ENCODE measurements at places on chromosomes 6 and 20.

DNA sequence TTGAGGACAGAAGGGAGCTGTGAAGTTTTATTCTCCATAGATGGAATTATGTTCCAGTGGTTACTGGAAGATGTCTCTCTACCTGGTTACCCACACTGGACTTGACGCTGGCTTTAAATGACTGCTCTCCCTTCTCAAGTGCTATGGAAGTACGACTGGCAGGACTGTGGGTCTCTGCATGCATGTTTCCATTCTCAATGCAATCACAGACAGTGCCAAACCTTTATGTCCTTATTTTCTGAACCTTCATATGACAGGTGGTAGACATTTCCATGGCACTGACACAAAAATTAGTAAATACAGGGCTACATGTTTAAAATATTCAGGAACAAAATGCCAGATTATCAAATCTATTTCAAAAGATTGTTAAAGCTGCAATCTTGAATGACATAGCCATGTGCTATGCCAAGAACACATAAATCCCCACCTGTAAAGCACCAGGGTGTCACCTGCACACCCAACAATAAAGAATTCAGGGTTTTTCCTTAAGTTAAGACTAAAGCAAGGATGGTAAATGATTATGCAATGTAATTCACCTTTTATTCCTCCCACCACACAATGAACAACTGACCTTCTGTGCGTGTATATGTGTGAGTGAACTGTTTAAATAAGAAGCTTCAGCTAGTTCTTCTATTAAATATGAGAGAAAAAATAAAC, 153.3 kb upstream of the ENPP5 start:
- no peak for DNase-seq

DNA sequence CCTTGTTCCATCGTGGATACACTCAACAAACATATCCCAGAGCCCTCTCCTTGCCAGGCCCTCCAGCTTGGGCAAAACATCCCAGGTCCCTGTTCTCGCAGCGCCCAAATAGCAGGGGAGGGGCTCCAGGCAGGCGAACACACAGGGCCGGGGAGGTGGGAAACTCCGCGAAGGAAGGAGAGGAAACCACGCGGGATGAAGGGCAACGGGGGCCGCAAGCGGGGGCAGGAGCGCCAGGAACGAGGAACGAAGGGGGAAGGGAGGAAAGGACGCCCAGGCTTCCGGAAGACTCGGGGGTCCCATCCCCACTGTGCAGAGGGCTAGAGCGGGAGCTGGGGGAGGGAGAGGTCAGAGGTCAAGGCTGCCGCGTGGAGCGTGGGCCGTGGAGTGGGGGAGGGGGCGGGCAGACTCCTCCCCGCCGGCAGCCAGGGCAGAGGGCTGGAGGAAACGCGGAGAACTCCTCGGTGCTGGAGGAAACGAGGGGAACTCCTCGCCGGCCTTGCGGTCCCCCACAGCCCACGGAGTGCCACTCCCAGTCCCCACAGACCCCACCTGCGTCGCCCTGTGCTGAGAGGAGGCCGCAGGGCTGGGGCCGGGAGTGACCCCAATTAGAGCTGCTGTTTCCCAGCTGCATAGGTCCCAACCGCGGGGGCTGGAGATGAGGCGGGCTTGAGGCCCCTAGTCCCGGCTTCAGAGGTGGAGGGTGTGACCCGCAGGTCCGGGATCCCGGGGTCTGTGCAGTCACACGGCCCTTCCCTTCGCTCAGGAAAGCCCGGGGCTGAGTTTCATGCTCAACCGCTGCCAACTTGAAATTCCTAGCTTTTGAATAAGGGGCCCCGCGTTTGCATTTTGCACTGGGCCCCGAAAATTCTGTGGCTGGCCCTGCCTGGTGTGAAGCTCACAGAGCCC, 1.2 kb upstream of the RBM38 start:
- DNase-seq: no peak

DNA sequence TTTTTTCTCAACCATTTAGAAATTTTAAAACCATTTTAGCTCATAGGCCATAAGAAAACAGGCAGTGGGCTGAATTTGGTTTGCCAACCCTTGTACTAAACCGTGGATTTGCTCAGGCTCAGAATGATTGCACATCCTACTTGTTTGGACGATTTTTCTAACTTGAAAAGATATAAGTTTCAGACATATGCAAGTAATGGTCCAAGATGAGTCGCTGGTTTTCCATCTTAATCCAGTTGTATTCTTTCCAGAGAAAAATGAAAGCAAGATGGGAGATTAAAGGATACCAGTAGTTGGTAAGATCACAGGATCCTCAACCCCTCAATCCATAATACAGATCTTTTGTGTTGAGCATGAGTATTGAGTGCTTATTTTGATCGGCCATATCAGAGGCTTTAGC, 250.9 kb downstream of the TINAG start:
- peak; percentile 1 for DNase-seq

DNA sequence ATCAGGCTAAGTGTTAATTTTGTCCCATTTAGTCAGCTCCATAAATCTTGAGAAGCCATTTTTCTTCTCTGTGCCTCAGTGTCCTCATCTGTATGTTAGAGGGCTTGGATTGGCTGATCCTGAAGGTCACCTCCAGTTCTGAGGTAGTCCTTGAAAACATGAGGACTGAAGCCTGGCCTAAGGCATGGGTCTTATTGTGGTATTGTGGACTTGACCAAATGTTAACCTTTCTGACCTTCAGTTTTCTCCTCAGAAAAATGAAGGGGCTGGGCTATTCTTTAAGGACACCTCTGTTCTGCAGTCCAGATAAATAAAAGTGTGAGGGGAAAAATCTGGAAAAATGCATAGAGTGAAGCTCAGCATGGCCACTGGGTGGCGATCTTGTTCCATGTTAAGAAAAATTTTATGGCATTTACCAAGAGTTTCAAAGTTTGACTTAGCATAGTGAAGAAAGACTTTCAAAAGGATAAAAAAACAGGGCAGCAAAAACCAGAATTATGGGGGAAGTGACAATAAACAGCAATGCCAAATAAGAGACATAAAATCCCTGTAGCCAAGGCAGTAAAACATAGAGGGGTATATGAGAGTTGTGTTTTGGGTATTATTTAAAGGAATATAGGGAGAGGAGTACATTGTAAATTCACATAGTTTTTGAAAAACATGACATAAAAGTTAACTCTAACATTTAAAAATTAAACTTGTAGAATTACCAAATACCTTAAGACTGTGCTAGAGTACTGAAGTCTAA, 13.2 kb upstream of the TFB1M start:
- DNase-seq: peak; percentile 78

GRCh38 chr6:10582774-10583508, 61.8 kb downstream of the GCNT2 start:
- no peak for DNase-seq

- peak; percentile 2 for DNase-seq
Measured at GRCh38 chr6:128882560-128882959, 378 bp upstream of the LAMA2 start.

GRCh38 chr6:21331235-21331634, 262.3 kb upstream of the SOX4 start:
- no peak for DNase-seq

DNA sequence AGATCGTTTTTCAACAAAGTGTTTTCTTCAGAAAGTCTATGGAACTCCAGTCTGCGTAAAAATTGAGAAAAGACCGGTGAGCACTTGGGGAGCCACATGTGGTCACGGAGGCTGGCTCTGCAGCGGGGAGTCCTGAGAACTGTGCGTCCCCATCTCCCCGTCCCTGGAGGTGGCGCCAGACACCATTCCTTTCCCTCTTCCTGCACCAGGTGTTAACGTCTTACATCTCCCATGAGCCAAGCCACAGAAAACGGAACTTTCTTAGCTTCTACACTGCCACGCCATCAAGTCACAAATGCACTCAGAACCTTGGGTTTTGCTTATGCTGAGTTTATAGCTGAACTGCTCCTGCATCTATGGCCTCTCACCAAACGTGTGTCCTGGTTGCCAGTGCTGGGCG, 62.6 kb downstream of the GINS1 start:
- peak; percentile 25 for DNase-seq

DNA sequence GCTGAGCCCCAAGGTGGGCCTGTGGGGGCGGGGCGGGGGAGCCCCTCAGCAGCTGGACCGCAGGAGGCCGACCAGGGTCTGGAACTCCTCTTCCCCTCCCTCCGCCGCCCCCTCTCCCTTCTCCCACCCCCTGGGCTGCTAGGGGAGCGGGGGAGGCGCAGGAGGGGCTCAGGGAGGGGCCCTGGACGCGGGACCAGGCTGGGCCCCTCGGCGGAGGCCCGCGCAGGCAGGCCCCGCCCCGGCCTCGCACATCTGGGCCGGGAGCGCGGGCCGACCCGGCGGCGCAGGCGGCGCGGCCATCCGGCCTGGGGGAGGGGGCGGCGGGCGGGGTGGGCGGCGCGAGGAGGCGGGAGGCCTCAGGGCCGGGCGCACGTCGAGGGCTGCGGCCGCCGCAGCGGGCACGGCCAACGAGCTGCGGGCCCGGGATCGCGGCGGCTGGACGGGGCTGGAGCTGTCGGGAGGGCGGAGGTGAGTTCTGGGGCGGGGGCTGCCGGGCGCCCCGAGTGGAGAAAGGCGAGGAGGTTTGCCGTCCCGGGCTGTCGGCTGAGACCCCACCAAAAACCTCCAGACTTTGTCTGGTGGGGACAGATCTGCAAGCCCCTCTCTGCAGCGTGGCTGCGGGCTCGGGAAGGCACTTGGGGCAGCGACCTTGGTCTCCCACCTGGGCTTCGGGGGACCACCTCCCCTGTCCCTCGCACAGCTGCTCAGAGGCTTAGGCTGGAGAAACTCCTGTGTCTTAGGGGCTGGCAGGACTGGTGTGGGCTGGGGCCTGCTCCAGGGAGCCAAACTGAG, at the start of gene HSPA12B:
Gene HSPA12B (plus strand): TSS at position 359 of the 792 bp plus-strand sequence. CDS start 5,990 bp downstream, outside the sequence.
- DNase-seq: no peak

All from IMR-90 (cell line).